ENCODE measurements at places on chromosomes 4 and X.

DNA sequence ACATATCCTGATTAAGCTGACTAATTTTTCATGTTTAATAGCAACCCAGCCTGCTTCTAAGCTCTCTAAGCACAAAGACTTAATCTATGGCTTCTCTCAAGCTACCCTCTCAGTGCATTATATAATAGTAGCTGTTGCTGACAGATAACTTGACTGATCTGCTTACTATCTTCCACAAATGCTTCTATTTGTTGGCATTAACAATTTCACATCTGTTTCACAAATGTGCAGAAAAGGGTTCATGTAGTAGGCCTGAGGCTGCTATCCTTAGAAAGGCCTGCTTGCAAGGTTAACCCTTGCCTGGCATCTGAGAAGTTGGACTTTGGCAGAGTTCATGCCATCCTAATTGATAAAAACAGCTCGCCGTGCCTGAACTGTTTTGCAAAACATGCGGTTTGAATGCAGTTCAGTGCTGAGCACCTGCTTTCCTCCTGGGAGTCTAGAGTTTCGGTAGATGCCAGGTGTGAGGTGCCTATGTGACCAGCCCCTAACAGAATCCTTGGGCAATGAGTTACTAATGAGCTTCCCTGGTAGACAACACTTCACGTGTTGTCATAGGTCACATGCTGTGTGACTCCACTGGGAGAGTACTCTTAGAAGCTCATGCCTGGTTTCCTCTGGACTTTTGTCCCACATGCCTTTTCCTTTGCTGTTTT, 68.4 kb downstream of the NSG1 start:
- DNase-seq: no peak

DNA sequence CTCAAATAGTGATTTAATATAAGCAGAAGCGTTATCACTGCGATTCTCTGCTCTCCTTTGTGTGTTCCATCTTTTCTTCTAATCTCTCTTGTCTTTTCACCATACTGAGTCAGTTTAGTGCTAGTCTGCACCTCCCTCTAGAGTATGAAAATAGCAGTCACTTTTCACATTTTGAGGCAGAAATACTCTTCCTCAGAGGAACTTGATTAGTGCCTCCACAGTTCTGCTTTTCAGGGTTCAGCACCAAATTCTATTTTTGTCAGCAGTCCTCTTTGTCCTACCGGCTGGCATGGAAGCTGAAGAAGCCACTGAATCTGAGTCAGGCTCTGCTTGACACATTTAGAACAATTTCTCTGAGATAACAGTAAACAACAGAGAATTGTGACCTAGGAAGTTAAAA, 49.7 kb upstream of the ANKRD17 start:
- DNase-seq: peak; percentile 40

DNA sequence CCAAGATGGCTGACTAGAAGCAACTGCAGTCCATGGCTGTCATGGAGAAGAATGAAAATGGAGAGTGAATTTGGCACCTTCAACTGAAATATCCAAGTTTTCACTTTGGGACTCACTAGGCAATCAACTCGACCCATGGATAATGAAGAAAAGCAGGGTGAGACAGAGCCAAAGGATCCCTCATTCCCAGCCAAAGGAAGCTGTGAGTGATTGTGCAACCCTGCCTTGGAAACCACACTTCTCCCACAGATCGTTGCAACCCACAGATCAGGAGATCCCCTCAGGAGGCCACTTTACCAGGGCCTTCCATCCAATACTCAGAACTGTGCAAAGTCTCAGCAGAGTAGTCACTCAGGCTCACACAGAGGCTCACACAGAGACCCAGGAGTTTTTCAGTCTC, 4.5 kb downstream of the CFAP299 start:
- no peak for DNase-seq

DNA sequence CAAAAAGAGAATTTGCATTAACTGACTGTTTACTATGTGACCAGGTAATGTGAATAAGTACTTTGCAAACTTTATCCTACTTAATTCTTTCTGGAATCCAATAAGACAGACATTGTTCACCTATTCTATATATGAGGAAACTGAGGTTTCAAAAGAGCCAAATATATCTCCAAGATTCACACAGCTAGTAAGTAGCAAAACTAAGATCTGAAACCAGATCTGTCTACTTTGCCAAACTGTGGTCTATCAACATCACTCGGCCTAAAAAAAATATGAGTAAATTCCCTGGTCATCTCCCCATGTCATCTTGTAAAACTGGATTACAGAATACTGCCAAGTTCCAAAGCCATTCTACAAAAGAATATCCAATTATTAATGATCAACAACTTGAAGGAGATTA, 52.8 kb downstream of the ANAPC10 start:
- DNase-seq: no peak

- DNase-seq: no peak
Observed at GRCh38 chr4:134708616-134709015, 507.0 kb upstream of the PABPC4L start.

DNA sequence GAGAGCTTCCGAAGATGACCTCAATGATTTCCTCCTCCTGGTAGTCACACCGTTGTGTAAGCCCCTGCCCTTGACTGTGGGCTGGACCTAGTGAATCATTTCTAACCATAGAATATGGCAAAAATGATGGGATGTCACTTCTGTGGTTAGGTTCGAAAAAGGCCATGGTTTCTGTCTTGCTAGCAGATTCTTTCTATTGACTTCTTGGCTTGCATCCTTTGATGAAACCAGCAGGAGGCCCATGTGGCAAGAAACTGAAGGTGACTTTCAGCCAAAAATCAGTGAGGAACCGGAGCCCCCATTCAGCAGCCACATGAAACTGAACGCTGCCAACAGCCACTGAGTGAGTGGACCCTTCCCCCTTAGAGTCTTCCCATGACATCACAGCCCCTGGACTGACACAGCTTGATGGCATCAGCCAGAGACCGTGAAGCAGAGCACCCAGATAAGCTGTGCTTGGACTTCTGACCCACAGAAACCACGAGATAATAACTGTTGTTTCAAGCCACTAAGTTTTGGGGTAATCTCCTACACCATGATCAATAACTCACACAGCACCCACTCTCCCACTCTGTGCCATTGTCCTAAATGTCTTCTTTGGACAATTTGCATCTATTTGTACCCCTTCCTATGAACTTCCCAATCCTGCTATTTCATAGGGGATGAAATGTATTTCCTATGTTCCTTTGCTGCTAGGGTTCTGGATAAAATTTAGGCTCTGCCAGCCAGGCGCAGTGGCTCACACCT, 148.0 kb upstream of the STX18 start:
- no peak for DNase-seq

- DNase-seq: no peak
Observed at GRCh38 chr4:37821953-37822605, 4.4 kb upstream of the PGM2 start.

- peak; percentile 54 for DNase-seq
Observed at GRCh38 chr4:119690871-119691270, 62.3 kb upstream of the PDE5A start.

- no peak for DNase-seq
Observed at GRCh38 chr4:107792711-107793110, 32.0 kb upstream of the SGMS2 start.

- DNase-seq: no peak
Observed at GRCh38 chrX:68304602-68305001, 128.7 kb downstream of the OPHN1 start.

- no peak for DNase-seq
Observed at GRCh38 chr4:48570646-48571220, 80.7 kb downstream of the ZAR1 start.

GRCh38 chr4:120431180-120431579, 364.5 kb upstream of the MAD2L1 start:
- no peak for DNase-seq

GRCh38 chr4:121765971-121766538, 1.1 kb upstream of the SMIM43 start:
- peak; percentile 11 for DNase-seq

GRCh38 chrX:40855411-40855810, 120.1 kb upstream of the MED14 start:
- no peak for DNase-seq

- DNase-seq: no peak
Observed at GRCh38 chr4:3485011-3485791, 22.1 kb downstream of the DOK7 start.

DNA sequence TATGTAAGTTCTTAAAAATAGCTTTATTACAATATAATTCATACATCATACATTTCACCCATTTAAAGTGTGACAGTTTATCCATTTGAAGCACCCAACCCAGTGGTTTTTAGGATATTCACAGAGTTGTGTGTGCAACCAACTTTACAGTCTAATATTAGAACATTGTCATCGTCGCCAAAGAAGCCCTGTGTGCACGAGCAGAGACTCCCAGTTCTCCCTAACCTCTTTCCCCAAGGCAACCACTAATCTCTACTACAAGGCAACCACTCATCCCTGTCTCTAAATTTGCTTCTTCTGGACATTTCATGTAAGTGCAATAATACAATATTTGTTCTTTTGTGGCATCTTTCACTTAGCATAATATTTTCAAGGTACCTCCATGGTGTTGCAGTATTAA, 47.7 kb downstream of the CLDN22 start:
- DNase-seq: no peak

GRCh38 chrX:373641-374471, 12.9 kb downstream of the PPP2R3B start:
- peak; percentile 59 for DNase-seq

DNA sequence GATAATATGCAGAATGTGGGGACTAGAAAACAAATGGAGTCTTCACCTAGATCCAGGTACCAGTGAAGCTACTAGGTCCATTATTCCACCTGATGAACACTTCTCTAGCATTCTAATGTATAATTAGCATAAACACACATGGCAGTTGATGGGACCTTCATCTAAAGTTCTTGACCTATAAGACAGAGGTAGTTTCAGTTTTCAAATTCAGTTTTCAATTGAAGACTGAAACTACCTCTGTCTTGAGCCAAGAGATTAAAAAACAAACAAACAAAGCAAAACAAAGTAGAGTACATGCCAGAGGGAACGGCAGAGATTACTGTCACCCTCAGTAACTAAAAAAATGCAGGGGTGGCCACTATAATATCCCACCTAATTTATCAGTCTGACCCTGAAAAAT, 199.9 kb upstream of the NEIL3 start:
- DNase-seq: no peak

GRCh38 chr4:10730590-10730989, 46.0 kb upstream of the CLNK start:
- DNase-seq: no peak

DNA sequence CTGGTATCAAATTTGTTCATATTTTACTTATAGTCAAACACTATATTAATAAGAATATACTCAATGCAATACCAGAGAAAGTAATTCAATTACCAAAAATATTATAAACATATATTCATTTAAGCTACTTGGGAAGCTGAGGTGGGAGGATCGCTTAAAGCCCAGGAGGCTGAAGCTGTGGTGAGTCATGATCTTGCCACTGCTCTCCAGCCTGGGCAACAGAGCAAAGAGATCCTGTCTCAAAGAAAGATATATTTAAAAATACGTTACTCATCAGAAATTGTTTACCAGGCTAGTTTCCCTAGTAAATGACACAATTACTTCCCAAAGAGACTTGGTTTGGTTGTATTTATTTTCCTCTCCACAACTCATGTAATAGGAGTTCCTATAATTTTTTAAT, 433.6 kb downstream of the GASK1B start:
- DNase-seq: peak; percentile 10

DNA sequence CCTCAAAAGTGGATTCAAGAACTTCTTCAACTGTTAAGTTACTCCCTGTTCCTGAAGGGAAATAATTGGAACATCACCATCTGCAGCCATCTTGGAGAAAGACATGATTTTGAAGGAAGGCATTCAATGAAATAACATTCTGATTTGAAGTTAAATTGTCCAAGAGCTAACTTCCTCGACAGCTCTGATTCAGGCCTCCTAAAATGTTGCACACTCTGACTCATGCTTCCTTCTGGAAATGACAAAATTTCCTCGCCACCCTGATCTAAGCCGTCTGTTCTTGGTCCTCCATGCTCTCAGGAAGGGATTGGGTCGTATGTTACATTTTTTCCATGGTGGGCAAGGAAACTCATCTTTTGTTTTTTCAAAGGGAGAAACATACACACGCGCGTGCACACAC, 496.9 kb upstream of the DIPK2B start:
- DNase-seq: no peak

DNA sequence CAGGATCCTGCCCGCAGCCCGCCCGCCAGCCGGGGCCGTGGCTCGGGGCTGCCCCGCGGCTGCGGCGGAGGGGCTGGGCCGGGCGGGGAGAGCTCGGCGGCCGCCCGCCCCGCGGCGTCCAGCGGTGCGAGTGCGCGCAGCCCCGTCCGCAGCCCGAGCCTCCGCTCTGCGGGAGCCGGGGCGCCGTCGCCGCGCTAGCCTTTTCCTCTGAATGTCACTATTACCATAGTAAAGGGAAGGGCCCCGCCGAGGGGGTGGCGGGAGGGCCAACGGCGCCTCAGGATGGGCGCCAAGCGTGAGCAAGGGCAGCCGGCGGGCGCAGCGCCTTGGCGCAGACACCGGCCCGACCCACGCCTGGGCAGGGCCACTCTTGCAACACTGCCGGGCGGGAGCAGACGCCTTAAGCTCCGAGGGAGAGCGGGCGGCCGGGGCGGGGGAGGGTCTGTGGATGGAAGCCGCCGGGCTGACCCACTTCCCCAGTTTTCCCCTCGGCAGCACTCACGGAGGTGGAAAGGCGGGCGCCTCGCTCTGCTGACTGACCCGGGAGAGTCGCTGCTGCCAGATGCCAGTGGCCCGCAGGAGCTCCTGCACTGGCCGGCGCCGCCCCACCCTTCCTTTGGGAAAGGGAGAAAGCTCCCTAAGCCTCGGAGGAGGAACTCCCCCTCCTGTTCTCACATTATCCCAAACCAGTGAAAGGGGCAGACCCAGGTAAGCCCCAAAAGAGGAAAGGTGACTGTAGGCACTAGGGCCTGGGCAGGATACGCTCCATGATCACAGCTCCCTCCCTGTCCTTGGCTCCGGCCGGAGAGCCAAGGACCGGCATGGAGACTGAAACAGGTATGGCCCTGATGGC, 329.4 kb downstream of the HNRNPD start:
- peak; percentile 83 for DNase-seq

DNA sequence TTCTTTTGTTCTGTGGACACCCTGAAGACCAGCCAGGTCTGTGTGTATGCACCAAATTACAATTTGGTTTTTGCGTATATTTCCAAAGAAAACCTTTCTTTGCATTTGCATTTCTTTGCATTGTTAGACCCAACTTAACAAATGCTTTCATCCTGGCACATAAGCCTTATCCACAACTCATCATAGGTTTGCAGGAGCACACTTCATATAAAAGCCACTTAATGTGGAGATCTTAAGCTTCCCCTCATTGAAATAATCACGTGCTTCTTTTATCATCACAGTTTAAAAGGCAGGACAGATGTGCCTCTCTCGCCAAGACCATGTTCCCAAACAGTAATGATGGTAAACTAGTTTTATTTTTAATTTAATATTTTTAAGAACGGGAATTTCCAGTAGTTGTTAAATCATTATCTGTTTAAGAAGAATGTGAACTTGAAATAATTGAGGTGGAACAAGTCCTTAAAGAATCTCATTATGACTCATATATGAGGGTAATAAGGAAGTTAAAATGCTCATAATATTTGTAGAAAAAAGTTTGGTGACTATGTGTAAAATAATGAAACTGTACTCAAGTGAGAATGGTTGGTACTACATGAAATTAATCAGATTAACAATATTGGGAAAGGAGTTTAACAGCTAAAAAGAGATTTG, 65.5 kb downstream of the GLRA3 start:
- no peak for DNase-seq
